ENCODE measurements at places on chromosomes 2 and 18.

DNA sequence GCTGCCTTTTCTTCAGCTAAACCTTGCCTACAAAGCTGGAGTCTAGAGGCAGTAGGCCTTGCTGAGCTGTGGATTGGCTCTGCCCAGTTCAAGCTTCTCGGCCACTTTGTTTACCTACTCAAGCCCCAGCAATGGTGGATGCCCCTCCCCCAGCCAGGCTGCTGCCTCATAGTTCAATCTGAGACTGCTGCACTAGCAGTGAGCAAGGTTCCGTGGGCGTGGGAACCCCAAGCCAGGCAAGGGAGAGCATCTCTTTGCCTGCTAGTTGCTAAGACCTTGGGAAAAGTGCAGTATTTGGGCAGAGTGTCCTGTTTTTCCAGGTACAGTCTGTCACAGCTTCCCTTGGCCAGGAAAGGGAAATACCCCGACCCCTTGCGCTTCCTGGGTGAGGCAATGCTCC is 68.9 kb downstream of the VAPA start:
- no peak for DNase-seq

DNA sequence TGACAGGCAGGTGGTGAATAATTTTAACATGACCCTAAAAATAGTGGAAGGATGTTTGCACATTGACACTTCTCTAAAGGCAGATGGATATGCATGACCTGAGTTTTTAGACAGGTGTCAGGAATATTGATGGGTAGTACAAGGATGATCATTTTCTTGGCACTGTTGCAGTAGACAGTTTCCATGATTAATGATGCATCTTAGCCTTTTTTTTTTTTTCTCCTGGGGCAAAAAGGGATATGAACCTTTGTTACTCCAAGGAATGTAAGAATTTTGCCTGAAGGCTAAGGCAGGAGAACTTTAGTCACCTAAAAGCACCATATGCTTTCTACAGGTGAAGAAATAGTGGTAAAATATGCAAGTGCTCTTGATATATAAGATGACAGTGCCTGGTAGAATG is 136.3 kb upstream of the CAVIN2 start:
- no peak for DNase-seq

DNA sequence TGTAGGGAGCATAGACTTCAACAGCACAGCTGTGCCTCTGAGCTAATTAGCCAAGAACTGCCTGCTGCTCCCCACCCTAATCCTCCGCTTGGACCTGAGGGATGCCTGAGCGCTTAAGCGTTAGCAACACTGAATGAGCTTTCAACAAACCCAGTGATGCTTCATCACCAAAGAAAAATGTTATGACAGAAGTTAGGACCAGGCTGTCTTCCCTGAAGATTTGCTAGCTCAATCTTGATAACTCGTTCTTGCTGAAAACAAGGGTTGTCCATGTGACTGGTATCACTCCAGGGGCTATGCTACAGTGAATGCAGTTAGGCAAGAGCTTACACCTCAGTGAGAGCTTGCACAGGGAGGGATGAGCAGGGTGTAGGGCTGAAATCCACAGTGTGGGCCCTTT is 190.7 kb upstream of the SIX2 start:
- no peak for DNase-seq

GRCh38 chr18:55224086-55224625 is 264.9 kb upstream of the CCDC68 start:
- DNase-seq: no peak

DNA sequence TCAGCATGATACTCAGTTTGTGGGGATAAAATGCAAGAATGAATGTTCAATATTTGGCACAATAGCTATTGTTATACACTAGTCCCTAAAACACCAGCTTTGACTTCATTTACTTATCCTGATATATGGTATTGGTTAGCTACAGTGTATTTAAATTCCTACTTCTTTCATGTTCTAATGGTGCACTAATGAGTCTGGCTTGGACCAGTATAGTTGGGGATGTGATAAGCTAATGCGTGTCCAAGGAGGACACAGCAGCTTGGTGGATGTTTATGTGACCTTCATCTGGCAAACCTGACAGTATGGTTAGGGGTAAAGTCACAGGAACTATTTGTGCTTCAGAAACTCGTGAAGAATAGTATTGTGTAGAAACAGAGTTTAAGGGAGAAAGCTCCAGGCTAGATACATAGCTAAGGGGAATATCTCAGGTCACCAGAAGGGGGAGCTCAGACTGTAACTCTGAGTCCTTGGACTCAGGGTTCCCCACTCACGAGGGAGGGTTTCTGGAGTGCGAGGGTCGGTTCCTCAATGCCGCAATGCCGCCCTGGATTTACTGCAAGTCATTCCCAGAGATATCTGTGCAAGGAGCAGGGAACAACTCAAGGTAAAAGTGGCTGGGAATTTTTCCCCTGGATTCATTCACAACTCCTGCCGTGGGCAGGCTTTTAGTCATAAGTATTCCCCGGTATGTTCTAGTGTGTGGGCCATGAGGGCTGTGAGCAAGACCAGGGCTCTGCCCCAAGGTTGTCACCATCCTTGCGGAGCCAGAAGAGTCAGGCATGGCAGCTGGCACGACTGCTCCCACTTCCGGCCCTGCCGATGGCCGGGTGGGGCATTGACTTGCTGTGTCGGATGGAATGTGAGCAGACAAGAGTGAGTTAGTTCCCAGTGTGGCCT is 14.5 kb downstream of the IL1R2 start:
- no peak for DNase-seq

GRCh38 chr2:196516564-196516963 is 123.0 kb upstream of the CCDC150 start:
- no peak for DNase-seq

DNA sequence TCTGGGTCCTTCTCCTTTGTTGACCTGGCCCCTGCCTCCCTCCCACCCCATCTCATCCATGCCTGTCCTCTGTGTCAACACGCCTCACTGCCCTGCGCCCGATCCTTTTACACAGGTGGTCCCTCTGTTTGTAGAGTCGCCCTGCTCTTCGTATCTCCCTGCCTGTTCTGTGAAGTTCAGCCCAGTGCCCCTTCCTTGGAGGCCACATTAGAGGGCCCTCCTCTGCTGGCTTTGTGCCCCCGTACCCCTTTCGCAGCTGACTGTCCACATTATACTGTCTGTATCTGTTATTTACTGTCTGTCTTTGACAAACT is 25.5 kb downstream of the ASAP2 start:
- no peak for DNase-seq

GRCh38 chr2:64716569-64716968 is 62.9 kb upstream of the SERTAD2 start:
- DNase-seq: no peak

DNA sequence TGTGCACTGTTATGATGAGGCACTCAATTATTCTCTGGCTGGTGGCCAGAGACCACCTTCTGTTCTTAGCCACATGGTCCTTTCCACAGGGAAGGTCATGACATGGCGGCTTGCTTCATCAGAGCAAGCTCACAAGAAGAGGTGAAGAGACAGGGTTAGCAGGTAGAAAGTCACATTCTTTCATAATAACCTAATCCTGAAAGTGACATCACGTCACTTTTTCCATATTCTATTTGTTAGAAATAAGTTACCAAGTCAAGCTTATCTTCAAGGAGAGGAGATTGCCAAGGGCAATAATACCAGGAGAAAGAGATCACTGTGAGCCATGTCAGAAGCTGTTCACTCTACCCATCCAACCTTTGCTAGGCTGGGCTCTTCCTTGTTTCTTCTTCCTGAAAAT is 139.4 kb downstream of the OSR1 start:
- DNase-seq: no peak

DNA sequence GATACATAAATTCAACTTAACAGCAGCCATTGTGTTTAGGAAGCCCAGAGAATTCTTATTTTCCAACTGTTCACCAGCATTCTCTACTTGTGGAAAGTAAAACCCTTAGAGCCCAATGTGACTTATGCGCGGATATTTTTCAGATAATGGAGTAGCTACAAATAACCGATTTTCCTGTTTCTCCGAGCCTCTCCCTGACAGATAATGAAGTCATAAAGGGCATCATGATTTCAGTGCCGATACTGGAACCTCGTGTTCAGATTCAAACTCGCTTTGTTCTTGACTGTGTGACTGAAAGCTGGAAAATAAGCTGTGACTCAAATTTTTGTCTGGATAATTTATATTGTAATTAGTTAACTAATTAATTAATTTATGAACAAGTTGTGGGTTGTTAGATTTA is 228.2 kb downstream of the VAPA start:
- no peak for DNase-seq

DNA sequence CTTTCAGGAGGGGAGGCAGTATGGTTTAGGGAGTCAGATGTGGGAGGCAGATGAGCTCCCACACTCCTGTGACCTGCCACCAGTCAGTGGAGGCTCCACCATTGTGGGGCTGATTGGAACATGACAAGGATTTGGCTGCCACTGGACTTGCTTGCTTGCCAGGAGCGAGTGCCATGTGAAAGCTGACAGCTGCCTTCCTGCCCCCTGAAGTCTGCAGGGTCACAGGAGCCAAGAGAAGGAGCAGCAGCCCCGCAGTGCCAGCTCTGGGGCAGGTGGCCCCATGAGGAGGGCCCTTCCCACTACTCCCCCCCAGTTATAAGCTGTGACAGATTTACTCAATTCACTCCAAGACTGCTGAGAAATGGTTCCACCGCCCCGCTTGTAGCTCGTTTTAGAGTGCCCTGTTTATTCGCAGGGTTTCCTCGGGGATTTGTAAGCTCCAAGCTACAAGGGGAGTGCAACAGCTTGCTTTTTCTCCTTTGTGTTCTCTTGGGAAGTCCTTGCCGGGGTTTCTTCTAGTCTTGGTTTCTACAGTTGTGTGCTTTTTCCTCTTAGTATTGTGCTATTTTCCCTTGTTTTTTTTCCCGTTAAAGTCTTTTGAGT is 414.3 kb downstream of the MEIS1 start:
- DNase-seq: no peak

DNA sequence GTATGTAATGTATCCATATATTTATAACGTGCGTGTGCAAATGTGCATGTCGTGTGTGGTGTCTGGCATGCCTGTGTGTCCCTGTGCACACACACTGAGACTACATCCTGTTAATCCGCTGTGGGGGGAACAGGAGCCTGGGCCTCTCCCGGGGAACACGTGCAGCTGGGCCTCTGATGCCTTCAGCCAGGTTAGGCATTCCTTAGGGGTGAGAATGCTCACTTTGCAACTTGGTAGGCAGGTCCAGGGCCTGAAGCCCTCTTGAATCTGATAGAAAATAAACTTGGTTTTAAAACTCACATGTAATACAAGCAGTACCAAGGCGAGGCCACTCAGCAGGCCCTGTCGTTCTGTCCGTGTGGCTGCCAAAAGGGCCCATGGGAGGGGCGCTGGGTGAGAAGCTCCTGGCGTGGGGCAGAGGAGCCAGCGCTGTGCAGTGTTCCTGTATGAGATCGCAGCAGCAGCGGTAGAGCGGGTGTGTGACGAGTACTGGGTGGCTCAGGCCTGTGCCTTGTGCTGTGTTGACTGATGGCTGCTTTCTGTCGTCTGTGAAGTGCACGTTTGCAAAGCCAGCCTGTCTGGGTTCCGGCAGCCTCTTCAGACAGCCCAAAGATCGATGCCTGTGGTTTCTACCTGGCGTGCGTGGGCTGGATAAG is 16.2 kb downstream of the SALL3 start:
- DNase-seq: no peak

DNA sequence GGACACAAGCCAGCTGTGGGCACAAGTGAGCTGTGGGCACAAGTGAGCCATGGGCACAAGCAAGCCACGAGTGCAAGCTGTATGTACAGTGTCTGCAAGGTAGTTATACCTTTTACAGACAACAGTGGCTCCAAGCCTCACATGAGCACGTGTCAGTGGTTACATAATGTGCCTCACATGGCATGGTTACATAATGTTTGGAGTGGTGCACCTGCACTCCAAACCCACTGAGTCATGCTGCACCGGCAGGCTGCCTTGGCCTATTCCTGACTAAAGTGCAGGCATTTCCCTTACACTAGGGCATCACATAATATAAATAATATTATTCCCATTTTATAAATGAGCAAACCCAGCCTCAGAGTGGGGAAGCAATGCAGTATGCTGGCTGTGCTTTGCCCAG is 62.6 kb downstream of the MARCO start:
- no peak for DNase-seq

DNA sequence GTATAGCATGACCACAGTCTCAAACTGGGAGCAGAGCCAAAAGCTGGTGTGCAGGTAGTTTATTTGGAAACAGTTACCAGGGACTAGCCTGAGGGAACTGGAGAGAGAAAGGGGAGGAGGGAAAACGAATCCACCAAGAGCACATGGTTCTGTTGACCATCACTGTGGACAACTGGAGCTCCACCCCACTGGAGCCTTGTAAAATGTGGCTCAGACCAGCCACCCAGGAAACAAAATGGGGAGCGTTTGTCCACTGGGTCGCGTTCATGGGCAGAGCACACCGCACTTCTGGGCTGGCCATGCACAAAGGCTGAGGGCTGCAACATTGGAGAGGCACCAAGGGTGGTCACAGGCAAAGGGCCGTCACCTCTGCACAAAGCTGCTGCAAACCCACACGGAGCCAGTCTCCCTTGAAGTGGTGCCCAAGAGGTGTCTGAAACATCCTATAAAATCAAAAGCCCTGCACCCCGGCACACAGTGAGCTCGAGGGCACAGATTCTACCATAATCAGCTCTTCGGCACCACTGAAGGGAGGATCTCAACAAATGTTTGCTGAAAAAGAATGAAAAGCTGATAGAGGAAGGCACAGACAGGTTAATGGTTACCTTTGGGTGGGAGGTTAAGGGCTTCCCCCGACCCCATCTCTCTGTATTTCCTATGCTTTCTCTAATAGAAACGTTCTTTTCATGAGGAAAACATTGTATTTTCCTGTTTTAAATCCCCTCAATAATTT is 192.9 kb downstream of the INHBB start:
- DNase-seq: no peak

DNA sequence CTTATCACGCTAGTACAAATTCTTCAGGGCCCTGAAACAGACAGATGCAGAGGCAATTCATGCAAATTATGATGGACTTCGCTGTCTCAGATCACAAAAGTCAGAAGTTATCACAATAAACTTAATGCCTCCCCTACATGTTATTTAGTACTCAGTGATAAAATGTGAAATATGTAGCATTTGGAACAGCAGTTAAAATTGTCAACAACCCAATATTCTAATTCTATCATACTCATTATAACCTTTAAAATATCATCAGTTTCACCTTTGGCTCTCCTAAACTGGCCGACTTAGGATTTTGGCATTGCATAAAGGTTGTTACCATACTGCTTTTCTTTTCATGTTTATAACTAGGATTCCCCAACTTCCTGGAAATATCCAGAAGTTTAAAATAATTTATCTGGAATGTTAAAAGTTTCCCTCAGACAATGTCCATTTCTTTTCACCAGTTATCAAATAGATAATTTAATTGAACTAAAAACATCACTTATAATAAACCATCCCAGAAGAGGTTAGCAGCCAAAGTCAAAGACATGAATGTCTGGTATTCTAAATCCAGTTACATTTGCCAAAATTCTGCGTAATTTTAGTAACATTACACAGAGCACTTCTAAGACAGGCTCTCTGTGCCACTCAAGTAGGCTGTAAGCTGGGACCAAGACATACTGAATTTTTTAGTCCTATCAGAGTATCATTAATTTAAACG is 239.8 kb downstream of the RBM43 start:
- DNase-seq: no peak
